ENCODE measurements at places on chromosomes 6 and 20. TPM values are rescaled to one million over a fixed set of nuclear protein-coding genes. Genes with fewer than 3 reads are reported as not detected.

ARFGAP1 gene
- 31.8 TPM for total RNA-seq

BTN3A1 gene
- 13.0 TPM for total RNA-seq

DNA sequence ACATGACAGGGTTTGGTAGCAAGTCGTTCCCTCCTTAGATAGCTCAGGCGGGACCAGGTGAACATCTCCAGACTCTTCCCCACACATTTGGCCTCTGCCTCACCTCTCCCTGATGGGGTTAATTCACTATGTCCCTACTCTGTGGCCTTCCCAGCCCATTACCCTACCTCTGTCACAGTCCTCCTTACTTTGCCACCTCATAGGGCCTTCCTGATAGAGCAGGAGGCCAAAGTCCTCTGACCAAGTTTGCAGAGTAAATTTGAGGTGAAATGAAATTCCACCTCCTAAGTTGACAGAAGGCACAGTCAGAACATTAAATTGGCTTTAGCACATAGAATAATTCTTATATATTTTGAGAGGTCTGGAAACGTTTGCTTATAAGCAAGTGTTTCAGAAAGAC lies 53.1 kb upstream of the ARMC2 start:
- DNase-seq, result no peak
- no peaks in the 10 kb centered on the region for H3K27me3 ChIP-seq
- H3K4me1 ChIP-seq, result no peaks in the 10 kb centered on the region
- no peak overlapping the region for H3K27ac ChIP-seq
- H3K4me3 ChIP-seq, result no peak overlapping the region

- peaks cover 7% of the 10 kb centered on the region for H3K36me3 ChIP-seq
- no peak for DNase-seq
- no peaks in the 10 kb centered on the region for H3K27me3 ChIP-seq
- peaks cover 16% of the 10 kb centered on the region for H3K4me1 ChIP-seq
- no peak overlapping the region for H3K4me3 ChIP-seq
Measured at GRCh38 chr20:58452667-58453255, 62.4 kb downstream of the APCDD1L start.

- H3K27ac ChIP-seq, result peak overlapping the region; percentile 85
- no peaks in the 10 kb centered on the region for H3K27me3 ChIP-seq
- H3K4me1 ChIP-seq, result peaks cover 46% of the 10 kb centered on the region
- H3K4me3 ChIP-seq, result no peak overlapping the region
- peak; percentile 56 for DNase-seq
Measured at GRCh38 chr20:50789968-50790650, 4.8 kb upstream of the BCAS4 start.

DNA sequence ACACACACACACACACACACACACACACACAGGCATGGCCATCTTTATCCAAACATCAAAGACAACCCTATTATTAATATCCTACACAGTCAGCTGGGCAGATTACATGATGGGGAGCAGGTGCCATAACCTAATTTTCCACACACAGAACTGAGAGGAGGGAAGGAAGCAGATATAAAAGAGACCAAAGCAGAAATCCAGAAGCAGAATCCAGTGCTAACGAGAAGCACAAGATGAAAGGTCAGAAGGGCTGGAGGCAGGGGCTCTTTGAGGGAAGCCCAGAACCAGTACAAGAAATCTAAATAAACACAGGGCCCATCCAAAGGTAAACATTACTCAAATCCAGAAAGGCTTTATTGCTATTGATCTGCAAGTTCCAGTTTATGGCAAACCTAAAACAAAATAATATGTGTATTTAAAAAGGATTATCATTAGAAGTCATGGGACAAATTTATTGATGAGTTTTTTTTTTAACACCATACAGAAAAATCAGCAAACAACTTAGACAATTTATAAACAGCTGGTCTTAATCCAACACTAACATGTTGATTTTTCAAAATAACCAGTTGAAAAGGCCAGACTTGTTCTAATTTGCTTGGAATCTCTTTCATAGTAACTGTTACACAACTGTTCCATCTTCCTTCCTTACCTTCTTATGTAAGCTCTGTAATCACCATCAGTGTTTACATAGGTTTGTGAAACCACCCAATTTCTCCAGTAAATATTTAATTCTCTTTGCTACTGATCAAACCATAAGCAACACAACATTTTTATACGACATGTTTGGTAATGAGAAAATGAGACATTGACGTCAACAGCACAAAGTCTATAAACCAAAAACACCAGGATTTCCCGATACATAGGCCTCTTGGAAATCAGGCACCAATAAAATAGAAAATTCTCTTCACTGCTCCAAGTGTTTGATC lies 34.2 kb downstream of the SLC23A2 start:
- no peaks in the 10 kb centered on the region for H3K4me1 ChIP-seq
- DNase-seq, result no peak
- no peaks in the 10 kb centered on the region for H3K27me3 ChIP-seq
- no peak overlapping the region for H3K27ac ChIP-seq
- no peak overlapping the region for H3K4me3 ChIP-seq

GRCh38 chr6:44896701-44897100 lies 431.4 kb upstream of the RUNX2 start:
- DNase-seq, result no peak
- H3K27ac ChIP-seq, result no peak overlapping the region
- H3K36me3 ChIP-seq, result no peaks in the 10 kb centered on the region

CEBPB gene
- total RNA-seq, result 53.2 TPM

ALDH8A1 gene
- total RNA-seq, result 1.2 TPM

DNA sequence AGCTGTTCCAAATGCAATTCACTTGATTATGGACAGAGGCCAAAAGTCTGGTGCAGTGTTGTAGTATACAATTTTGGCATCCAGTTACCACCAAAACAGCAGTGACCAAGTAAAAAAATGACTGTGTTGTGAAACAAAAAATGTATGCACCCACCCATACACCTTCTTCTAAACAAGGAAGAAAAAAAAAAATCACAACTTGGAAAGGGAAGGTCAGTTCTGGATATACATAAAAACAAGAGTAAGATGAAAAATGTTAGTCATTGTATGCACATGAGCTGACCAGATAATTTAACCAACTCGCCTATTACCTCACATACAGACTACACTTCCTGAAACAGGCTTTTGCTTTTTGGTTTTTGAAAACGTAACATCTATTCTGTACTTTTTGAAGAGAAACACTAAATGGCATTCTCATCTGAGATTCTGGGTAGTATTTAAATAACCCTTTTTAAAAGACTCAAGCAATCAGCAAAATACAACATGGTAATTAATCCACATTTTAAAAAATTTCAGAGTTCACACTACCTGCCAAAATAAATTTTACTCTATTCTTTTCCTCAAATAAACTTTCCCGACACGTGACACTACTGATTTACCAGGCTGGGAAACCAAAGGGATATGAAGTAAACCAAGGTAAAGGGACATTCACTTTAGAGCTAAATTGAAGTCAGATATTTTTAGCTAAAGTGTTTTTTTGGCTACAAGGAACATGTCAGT lies 141.6 kb upstream of the SHLD1 start:
- no peaks in the 10 kb centered on the region for H3K36me3 ChIP-seq
- peaks cover 29% of the 10 kb centered on the region for H3K4me1 ChIP-seq
- DNase-seq, result no peak
- H3K4me3 ChIP-seq, result peak overlapping the region; percentile 3
- H3K27me3 ChIP-seq, result no peaks in the 10 kb centered on the region

- H3K4me3 ChIP-seq, result no peak overlapping the region
- no peaks in the 10 kb centered on the region for H3K36me3 ChIP-seq
- H3K27ac ChIP-seq, result no peak overlapping the region
- no peak for DNase-seq
Measured at GRCh38 chr6:30156262-30156599, 4.8 kb downstream of the TRIM10 start.

DNA sequence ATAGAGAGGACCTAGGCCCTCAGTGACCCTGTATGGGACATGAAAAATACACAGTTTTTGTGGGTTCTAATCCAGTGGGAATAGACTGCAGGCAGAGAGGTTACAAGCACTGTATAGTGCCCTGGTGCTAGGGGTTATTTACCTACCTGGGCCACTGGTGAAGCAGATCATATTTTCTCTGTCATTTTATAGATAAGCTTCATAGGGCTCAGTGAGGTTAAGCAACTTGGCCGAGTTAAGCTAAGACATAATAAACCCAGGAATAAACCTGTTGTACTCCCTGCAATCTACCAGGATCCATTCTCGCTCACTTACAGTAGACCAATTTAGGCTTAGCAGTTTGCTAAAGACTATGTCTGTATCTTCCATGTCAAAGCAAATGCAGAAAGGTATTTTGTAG lies 340.6 kb upstream of the KHDRBS2 start:
- H3K4me1 ChIP-seq, result no peaks in the 10 kb centered on the region
- no peaks in the 10 kb centered on the region for H3K36me3 ChIP-seq

SPINT4 gene
- not detected for total RNA-seq

DNA sequence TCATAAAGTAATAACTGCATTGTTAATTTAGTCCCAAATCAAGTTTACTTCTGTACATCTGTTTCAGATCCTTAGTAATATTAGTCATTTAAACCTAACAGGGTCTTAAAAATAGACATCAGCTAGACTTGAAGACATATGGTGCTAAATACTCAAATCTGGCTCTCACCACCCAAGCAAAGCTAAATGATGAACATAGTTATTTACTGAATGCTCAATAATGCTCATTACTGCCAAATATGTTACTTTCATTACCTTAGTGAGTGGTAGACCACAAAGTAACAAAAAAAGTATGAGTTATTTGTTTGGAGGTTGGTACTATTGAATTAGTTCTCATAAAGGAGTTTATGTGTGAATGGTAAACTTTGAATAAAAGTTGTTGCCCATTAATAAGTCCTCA lies 502.1 kb downstream of the PKHD1 start:
- no peaks in the 10 kb centered on the region for H3K4me1 ChIP-seq
- H3K27ac ChIP-seq, result no peak overlapping the region
- DNase-seq, result no peak

VGLL2 gene
- not detected for total RNA-seq

DNAH8 gene
- not detected for total RNA-seq

FOXS1 gene
- total RNA-seq, result not detected

DNA sequence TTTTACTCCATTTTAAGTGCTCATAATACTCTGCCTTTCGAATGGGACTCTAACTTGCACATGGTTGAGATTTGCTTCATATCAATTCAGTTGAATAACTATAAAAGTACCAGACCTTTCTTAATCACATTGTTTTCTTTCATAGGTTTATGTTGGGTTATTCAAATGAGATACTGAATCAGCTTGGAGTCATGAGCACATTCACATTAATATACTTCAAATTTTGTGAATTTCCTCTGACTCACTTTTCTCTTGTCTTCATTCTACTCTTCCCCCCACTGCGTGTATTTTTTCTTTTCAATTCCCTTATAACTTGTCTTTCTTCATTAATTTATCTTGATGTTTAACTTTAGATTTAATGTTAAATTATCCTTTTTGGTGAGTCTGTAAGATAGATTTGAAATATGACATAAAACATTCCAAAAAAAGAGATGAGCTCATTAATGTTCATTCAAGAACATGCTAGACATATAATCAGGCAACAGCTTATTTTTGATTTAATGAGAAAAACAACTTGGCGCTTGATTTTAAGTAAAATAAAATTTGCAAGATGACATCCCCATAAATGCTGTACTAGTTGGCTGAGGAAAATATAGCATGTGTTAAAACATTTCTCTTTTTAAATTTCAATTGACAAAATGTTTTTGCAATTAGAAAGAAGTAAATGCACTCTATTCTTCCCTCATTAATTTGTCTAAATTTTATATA lies 736.0 kb downstream of the CD109 start:
- no peak overlapping the region for H3K4me3 ChIP-seq
- H3K36me3 ChIP-seq, result no peaks in the 10 kb centered on the region
- DNase-seq, result no peak
- H3K4me1 ChIP-seq, result peaks cover 8% of the 10 kb centered on the region
- no peaks in the 10 kb centered on the region for H3K27me3 ChIP-seq

- no peak for DNase-seq
- H3K36me3 ChIP-seq, result no peaks in the 10 kb centered on the region
- no peaks in the 10 kb centered on the region for H3K4me1 ChIP-seq
- H3K27ac ChIP-seq, result no peak overlapping the region
- H3K27me3 ChIP-seq, result no peaks in the 10 kb centered on the region
Measured at GRCh38 chr20:8510808-8511207, 378.7 kb downstream of the PLCB1 start.

LAMA5 gene
- 159 TPM for total RNA-seq
